ENCODE measurements at places on chromosomes 5 and 9.

GRCh38 chr9:131811405-131811804, 71.5 kb upstream of the RAPGEF1 start:
- no peak for DNase-seq

- DNase-seq = peak; percentile 49
Observed at GRCh38 chr5:149434162-149435014, 55.3 kb upstream of the IL17B start.

DNA sequence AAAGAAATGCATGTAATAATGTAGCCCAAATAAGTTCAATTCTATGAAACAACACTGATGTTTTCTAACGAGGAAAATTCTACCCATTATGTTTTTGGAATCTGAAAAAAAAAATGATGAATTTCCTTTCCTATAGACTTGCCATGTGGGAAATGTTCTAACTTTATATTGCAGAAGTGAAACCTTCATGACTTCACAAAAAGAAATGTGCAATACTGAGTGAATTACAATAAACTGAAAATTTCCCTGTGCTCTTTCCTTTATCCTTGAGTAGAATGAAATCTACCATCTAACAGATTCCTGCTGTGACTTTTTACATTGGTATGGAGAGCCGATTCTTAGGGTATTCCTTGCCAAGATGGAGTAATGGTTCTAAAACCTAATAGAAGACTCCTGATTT, 1622.5 kb downstream of the MAT2B start:
- DNase-seq = no peak

DNA sequence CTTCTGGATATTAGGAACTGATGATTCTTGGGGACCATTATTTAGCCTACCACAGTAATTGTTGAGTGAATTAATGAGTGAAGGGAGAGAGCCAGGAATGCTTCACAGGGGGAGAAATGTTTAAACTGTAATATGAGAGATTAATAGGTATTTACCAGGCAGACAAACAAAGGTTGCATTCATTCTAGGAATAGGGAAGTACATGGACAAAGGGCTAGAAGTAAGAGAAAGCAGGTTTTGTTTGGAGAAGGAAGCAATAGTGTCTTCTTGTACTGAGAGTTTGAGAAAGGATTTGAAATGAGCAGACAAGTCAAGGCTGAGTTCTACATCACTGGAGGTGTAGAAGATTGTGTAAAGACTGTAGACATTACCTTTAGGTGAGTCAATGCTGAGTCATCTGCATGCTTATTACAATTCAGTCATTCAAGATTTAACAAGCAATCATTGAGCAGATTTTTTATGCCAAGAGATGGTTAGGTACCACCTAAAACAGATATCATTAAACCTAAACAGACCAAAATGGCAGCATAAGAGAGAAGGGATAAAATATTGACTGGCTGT, 8.0 kb downstream of the TAF1L start:
- no peak for DNase-seq

DNA sequence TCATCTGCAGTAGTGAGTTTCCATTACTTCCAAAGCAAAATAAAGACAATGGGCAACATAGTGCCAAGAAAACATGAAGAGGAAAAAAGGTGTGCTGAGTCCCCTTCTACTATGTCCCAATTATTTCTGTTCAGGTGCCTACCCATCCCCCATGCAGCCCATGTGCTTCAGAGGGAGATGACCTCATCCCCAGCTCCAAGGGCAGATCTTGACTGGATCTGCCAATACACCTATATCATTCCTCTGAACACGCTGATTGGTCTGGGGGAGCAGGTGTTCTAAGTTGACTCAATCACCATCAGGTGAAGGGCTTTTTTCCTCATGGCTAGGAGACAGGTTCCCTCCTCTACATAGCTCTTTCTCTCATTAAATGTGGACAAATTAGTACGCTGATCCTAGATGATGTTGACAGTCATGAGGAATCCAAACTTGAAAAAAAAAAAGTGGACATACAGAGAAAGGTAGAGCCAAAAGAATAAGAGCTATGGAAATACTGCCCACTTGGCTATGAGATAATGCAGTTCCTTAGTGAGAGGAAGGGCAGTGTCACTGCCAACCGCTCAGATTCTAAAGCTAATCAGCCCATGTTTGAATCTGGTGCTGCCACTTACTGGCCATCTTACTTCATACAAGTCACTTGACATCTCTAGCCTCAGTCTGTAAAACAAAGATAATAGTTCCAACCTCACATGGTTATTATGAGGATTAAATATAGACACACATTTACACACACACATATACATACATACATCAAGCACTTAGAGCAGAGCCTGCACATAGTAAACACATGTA, 23.1 kb downstream of the PRELID2 start:
- no peak for DNase-seq

DNA sequence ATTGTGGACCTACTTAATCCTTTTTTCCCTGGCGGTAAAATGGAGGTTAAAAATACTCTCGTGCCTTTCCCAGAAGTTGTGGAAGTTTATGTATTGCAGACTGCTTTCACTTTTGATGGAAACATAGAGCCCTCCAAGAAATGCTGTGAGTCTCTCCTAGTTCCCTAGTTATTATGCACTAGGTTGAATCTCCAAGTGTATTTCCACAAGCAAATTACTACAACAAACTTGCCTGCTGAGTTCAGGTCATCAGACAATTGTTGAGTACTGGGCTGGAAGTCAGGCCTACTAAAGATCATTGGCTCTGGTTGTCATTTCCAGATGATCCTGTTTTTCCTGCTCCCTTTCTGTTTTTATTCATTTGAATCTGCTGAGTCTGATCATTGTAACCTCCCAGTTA, 104.1 kb downstream of the CD180 start:
- DNase-seq = no peak
